ENCODE measurements at places on chromosomes 12 and 14.

DNA sequence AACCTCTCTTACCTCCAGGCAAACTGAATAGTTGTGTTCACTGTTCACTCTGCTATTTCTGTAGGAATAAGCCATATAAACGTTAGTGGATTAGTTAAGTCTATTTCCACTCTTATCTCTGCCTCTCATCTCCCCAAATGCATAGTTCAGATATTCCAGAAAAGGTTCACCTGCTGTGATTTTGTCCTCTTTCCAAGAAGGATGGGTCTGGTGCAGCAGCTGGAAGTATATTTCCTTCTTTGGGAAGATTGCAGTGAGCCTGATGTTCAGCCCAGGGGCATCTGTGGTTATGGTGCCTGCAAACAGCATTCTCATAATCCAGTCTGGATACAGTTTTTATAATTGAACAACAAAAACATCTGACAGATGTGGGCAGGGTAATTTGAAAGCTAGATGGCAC is 97.7 kb downstream of the TPH2 start:
- no peak for DNase-seq

- no peak for DNase-seq
These were observed 77.8 kb downstream of the PDE6H start for GRCh38 chr12:15050659-15051058.

- DNase-seq: no peak
These were observed 107.2 kb downstream of the DUSP6 start for GRCh38 chr12:89245090-89245489.

- peak; percentile 39 for DNase-seq
These were observed 9.7 kb upstream of the IFI27 start for GRCh38 chr14:94100847-94101246.

GRCh38 chr12:11561411-11561810 is 88.1 kb upstream of the ETV6 start:
- no peak for DNase-seq

All from tibial artery (tissue), 4 donors.